ENCODE measurements at places on chromosomes 12 and 14.
A peak's percentile ranks its signal among the peaks of the same experiment; 100 is the strongest.

GRCh38 chr12:90024262-90024661 lies 315.6 kb upstream of the ATP2B1 start:
- DNase-seq: peak; percentile 18

DNA sequence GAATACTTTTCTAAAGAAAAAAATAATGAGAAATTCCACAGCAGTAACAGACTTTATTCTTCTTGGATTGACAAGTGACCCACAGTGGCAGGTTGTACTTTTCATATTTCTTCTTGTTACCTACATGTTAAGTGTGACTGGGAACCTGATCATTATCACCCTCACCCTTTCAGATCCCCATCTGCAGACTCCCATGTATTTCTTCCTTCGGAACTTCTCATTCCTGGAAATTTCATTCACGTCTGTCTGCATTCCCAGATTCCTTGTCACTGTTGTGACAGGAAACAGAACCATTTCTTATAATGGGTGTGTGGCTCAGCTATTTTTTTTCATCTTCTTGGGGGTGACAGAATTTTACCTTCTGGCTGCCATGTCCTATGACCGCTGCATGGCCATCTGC lies 2.3 kb downstream of the OR6C75 start:
- DNase-seq: no peak

DNA sequence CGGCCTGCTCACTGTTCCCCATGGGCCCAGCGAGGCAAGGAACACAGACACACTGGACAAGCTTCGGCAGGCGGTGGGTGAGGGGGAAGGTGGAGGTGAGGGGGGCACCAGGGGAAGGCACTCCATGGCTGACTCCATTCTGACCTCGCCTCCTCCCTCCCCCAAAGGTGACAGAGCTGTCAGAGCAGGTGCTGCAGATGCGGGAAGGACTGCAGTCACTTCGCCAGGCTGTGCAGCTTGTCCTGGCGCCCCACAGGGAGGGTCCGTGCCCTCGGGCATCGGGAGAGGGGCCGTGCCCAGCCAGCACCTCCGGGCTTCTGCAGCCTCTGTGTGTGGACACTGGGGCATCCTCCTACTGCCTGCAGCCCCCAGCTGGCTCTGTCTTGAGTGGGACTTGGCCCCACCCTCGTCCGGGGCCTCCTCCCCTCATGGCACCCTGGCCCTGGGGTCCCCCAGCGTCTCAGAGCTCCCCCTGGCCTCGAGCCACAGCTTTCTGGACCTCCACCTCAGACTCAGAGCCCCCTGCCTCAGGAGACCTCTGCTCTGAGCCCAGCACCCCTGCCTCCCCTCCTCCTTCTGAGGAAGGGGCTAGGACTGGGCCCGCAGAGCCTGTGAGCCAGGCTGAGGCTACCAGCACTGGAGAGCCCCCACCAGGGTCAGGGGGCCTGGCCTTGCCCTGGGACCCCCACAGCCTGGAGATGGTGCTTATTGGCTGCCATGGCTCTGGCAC lies 10.6 kb downstream of the MCRS1 start:
- no peak for DNase-seq

- DNase-seq: no peak
These were observed 2.0 kb downstream of the ADCY6 start for GRCh38 chr12:48786591-48787544.

DNA sequence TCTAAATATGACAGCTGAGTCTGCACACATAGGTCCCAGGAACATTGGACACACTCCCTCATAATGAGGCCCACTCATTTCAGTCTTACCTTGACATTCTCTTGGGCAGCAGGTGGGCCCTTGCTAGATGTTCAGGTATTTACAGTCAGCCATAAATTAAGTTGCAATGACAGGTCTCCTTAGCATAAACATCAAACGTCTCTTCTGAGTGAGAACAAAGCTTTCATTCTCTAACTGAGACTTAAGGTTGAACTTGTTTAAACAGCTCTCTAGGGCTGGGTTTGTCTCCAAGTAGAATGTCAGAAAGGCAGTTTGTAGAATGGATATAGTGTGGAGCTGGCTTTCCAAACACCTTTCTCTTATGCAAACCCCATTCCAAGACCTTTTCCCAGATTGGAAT lies 10.3 kb downstream of the ACVR1B start:
- DNase-seq: peak; percentile 69

DNA sequence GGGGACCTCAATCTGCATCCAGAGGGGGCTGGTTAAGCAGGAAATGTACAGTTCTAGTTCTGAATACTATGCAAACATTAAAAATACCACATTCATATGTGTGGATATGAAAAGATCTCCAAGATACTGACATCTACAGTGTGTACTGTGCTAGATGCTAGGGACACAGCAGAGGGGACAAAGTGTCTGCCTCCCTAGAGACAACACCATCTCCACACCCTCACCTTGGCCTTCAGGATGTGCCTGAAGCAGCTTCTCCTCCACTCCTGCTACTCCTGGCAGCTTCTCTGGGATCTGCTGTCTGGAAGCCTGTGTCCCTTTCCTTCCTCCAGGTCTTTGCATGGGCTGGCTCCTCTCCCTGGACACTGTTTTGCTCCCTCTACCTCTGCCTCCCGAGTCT lies 10.7 kb upstream of the SRSF9 start:
- no peak for DNase-seq

DNA sequence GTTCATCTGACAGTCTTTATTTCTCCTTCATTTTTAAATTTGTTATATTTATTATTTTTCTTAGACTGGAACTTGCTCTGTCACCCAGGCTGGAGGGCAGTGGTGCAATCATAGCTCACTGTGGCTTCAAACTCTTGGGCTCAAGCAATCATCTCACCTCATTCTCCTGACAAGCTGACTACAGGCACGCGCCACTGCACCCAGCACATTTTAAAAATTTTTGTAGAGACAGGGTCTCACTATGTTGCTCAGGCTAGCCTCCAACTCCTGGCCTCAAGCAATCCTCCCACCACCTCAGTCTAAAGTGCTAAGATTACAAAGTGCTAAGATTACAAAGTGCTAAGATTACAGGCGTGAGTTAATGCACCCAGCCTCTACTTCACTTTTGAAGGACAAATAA lies 96.6 kb downstream of the RALGAPA1 start:
- DNase-seq: no peak

GRCh38 chr14:97027256-97027999 lies 230.2 kb downstream of the VRK1 start:
- DNase-seq: no peak

DNA sequence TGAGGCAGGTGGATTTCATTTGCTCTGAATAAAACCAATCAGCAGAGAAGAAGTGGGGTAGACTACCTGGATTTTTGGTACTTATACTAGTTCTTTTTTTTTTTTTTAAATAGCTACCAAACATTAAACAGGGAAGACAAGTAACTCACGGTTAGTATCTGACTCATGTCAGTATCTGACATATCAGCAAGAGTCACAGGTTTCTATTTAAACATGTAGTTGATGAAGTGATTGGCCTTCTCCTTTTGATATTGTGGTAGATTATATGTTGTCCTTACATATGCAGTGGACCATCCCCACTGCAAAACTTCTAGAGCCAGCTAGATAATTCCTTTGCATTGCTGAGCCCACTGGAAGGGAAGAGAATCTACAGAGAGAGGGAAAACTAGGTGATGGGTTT lies 208.0 kb downstream of the ANO6 start:
- no peak for DNase-seq

DNA sequence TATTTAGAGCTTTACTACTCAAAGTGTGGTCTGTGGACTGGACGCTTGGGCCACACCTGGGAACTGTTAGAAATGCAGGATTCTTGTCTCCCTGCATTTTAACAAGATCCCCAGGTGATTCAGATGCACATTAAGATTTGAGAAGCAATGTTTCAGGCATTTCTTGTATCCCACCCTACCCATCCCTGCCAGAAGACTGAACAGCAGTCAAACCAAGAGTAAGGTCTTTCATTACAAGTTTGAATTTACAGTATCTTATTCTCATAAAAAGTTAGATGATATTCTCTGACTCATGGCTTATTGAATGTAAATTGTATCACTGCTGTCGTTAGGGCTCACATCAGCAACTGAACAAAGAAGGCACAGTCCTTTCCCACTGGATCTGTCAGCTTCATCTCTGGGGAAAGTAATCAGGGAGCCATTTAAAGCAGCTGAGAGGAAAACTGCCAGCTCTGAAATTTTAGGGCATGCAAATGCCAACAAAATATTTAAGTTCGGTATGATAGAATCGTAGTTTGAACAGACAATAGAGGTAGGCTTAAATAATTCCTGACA lies 141.1 kb downstream of the AKAP6 start:
- no peak for DNase-seq

- DNase-seq: no peak
These were observed 2.1 kb downstream of the KRT7 start for GRCh38 chr12:52235001-52235764.

DNA sequence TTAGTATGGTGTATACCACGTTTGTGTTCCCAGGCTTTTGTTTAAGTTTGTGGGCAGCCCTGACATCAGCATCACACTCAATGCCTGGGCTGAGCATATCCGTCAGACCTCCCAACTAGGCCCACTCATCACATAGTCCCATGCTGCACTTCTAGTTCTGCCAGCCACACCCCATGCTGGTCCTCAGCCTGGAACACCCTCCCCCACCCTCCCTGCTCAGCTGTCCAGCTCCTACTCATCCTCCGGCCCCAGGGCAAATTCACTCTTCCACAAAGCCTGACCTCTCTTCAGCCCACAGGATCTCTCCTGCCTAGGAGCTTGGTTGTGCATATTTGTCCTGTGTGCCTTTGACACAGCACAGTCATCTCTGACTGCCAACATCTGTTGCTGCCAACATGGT lies 3.9 kb upstream of the ENDOU start:
- no peak for DNase-seq

DNA sequence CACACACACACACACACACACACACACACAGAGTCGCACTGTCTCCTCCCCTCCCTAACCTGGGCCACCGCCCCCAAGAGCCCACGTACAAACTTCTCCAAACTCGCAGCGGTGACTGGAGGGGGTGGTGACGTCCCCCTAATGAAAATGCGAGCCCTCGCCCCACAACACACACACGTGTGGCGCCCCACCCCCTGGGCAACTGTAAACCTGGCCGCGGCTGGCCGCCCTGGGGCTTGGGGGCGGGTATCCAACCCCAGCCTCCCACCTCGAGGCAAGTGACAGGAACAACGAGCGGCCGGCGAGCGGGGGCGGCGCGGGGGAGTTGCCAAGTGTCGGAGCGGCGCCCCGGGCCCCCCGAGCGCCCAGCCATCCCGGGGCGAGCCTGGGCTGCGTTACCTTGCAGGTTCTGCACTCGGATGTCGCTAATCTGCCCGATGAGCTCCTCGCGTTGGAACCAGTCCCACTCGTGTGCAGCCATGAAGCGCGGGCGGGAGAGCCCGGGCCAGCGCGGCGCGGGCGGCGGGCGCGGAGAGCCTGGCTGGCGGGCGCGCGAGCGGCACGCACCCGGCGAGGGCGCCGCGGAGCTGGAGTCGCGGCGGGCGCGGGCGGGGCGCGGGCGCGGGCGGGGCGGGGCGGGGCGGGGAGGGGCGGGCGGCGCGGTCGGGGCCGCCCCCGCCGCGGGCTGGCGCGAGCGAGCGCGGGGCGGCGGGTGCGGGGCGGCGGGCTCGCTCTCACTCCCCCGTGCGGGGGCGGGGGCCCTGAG lies at the start of gene CLMN:
TSS of gene CLMN (minus strand) at position 597 of the 766 bp plus-strand sequence. CDS start at position 481, 116 bp downstream.
- no peak for DNase-seq

GRCh38 chr14:81400852-81401251 lies 728 bp upstream of the STON2 start:
- peak; percentile 100 for DNase-seq

GRCh38 chr12:13452955-13453570 lies 256.5 kb downstream of the EMP1 start:
- DNase-seq: no peak

- no peak for DNase-seq
These were observed 175.7 kb upstream of the VASH1 start for GRCh38 chr14:76585616-76586015.

- DNase-seq: peak; percentile 61
These were observed 259.6 kb downstream of the AKAP6 start for GRCh38 chr14:32588448-32589320.

DNA sequence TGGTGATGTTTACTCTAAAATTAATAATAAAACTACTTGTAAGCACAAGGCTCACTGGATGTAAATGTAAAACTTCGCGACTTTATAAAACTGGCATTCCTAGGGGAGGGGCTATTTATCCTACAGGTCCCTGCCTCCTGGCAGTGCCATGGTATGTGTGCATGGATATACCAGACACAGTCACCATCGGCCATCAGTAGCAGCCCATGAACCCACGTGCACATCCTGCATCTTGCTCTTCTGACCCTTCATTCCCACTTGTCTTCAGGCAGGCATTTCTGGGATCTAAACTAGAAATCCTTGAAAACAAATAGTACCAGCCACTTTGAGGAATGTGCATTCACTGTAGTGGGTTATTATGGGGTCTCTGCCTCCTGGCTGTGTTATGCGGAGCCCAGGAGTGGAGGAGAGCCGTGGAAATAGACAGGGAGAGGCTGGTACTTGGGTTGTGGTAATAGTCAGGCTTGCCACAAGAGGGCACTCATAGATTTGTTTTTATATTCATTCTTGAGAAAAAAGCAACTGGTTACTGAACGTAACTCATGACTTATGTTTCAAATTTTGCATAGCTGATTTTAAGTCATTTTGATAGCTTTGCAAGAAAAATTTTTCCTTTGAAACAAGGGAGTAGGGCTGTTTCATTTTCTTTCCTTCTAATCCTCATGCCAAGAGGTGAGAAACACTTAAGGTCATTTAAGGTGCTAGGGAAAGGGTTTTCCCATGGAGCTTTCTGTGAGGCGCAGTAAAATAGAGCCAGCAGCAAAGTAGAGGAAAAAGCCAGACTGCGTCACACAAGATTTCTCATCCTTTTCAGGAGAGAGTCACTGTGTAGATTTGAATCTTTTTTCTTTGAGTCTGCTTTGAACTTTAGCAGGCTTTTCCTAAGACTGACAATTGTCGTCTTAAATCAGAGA lies 17.4 kb upstream of the GALNT16 start:
- peak; percentile 63 for DNase-seq

DNA sequence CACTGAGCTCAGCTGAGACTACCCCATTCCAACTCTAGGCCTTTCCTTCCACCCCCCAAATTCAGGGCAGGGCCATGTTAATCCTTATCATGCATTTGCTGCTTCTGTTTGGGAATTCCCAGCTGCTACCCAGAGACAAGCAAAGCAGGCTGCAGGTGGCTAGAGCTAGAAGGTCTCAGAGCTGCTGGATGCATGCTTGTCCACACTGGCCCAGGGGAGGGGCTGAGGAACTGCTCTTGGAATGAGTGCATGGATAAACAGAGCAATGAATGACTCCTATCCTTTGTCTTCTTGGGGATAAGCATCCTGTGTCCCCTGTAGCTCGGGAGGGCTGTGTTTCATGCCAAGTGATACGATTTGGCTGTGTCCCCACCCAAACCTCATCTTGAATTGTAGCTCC lies 136.8 kb upstream of the NOS1 start:
- no peak for DNase-seq

GRCh38 chr14:20008156-20008555 lies 6.2 kb downstream of the OR4Q2 start:
- DNase-seq: no peak

- DNase-seq: peak; percentile 70
These were observed 164.9 kb downstream of the ETV6 start for GRCh38 chr12:11814374-11814773.

- no peak for DNase-seq
These were observed 493 bp downstream of the NUMB start for GRCh38 chr14:73457924-73458182.

Measured in renal cortical epithelial cell (primary cell).